ENCODE measurements at places on chromosomes 13 and 19.

- no peak for DNase-seq
Observed at GRCh38 chr19:44726465-44726864, 22.0 kb upstream of the BCL3 start.

GRCh38 chr19:47445937-47446402 lies 25.7 kb downstream of the SLC8A2 start:
- DNase-seq, result peak; percentile 52

DNA sequence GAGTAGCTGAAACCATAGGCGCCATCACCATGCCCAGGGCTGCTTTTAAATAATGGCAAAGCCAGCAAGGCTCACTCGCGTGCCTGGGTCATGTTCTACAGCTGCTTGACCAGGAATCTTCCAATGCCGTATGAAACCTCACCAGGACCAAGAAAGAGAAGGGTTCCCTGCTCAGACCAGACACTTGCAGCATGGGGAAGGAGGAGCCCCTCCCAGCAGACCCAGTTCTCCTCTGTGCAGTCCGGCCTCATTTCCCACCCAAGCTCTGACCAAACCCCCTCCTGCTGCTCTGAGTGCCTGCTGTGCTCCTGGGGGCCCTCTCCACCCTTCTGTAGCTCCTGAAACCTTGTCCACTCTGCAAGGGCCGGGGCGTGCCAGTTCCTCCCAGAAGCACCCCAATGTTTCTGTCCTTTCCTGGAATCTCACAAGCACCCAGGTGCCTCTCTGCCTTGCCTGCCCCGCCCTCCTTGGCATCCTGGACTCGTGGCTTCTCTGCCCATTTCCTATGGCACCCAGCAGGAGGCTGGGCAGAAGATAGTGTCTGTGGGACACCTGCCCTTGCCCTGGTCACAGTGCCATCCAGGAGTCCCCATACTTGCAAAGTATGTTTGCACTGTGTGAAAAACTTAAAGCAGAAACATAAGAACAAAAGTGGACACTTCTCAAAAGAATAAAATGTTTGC lies 6.8 kb upstream of the SLC7A9 start:
- DNase-seq, result no peak

- no peak for DNase-seq
Observed at GRCh38 chr19:43524922-43525835, 1.8 kb downstream of the ETHE1 start.

GRCh38 chr19:35006999-35007365 lies 6.9 kb downstream of the GRAMD1A start:
- DNase-seq, result no peak

GRCh38 chr19:37725181-37725580 lies 5.6 kb upstream of the ZNF607 start:
- DNase-seq, result no peak

DNA sequence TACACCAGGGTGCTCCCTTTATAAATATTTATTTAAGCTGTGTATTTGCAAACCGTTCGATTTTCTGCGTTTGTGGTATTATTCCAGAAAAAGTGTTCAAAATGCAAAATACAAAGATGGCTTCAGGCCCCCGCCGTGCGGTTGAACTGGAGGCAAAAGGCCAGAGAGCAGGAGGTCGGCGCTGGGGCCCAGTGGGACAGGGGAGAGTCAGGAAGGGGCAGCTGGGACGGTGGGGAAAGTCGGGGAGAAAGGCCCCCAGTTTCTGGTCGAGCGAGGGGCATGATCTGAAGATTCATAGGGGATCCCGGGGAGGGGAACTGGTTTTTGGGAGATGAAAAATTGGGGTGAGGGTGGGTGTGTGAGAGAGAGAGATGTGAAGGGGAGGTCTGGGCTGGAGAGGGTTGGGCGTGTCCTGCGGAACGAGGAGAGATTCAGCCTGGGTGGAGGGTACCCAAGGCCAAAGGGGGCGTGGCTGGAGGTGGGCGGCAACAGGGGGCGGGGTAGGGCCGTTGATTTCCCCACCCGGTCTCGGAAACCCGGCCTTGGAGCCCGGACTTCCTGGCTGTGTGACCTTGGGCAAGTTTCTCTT lies 678 bp downstream of the ISOC2 start:
- DNase-seq, result no peak

DNA sequence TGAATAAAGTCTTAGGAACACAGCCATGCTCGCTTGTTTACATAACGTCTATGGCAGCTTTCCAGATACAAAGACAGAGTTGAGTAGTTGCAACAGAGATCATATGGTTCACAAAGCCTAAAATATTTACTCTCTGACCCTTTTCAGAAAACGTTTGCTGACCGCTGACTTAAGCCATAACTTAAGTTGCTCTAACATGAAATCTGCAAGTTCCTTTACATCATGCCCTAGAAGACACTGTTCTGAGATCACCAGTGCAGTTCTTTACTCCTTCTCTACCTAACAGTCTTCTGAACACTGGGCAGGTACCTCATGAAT lies 166.4 kb downstream of the DCLK1 start:
- DNase-seq, result no peak

DNA sequence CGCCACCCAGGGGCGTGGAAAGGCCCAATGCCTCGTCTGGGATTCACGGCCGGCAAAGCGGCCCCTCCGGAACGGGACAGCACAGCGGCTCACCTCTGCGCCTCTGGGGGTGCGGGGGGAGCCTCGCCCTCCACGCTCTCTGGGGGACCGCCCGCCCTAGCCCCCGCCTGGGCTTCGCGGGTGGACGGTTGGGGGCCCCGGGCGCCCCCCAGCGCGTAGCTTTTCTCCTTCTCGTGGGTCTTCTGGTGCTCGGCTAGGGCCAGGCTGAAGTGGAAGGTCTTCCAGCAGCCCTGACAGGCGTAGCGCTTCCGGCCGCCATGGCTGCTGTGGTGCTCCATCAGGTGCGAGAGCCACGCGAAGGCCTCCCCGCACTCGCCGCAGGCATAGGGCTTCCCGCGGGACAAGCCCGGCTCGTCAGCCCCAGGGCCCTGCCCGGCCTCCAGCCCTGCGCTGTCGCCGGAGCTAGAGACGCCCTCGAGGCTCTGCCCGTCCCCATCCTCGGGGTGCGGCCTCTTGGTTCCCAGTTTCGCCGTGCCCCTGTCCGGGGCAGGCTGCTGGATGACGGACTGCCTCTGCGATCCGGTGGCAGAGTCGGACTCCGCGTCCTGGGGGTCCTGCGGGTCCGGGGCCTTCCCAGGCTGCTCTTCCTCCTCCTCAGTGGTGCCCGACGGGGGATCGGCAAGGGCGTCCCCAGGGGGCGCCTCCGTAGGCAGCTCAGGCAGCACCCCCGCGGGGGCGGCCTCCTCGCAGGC lies 13.3 kb downstream of the ZSCAN18 start:
- DNase-seq, result no peak

DNA sequence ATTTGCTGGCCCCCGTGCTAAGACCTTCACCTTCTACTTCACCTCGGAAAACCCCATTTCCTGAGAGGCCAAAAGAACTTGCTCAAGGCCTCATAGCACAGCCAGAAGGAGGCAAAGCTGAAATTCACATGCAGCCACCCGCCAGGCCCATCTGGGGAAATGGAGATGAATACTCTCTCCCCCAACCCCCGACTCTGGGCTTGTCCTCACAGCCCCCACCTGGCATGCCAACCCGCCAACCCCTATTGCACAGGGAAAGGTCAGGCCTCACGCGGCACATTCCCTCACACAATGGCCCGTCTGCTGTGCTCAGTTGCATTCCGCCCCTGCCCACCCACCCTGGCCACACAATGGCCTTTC lies 3.2 kb downstream of the PRX start:
- no peak for DNase-seq

GRCh38 chr19:58500242-58500641 lies 11.6 kb downstream of the SLC27A5 start:
- DNase-seq, result no peak

Data from NCI-H1930 (cell line).